NCI-H446 (cell line): ENCODE measurements at places on chromosomes 6 and 20.

GRCh38 chr6:166938150-166938549 lies 18.2 kb downstream of the RNASET2 start:
- no peak for DNase-seq

GRCh38 chr6:127076466-127076865 lies 42.0 kb upstream of the RSPO3 start:
- DNase-seq = no peak

DNA sequence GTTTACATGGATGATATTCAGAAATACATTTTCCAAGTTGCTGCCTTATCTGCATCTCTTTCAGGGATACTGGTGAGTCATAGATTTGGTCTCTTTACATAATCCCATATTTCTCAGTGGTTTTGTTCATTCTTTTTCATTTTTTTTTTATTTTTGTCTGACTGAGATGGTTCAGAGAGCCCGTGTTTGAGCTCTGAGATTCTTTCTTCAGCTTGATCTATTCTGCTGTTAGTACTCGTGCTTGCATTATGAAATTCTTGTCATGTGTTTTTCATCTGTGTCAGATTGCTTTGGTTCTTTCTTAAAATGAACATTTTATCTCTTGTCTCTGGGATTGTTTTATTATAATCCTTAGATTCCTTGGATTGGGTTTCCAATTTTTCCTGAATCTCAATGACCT lies 317.3 kb downstream of the DOK5 start:
- DNase-seq = no peak

GRCh38 chr6:15870333-15871043 lies 207.7 kb upstream of the DTNBP1 start:
- no peak for DNase-seq

GRCh38 chr6:135195522-135195921 lies 14.4 kb downstream of the MYB start:
- no peak for DNase-seq

- no peak for DNase-seq
Observed at GRCh38 chr6:54754406-54754805, 92.2 kb upstream of the FAM83B start.

GRCh38 chr6:158698931-158699330 lies 49.1 kb downstream of the SYTL3 start:
- DNase-seq = no peak

DNA sequence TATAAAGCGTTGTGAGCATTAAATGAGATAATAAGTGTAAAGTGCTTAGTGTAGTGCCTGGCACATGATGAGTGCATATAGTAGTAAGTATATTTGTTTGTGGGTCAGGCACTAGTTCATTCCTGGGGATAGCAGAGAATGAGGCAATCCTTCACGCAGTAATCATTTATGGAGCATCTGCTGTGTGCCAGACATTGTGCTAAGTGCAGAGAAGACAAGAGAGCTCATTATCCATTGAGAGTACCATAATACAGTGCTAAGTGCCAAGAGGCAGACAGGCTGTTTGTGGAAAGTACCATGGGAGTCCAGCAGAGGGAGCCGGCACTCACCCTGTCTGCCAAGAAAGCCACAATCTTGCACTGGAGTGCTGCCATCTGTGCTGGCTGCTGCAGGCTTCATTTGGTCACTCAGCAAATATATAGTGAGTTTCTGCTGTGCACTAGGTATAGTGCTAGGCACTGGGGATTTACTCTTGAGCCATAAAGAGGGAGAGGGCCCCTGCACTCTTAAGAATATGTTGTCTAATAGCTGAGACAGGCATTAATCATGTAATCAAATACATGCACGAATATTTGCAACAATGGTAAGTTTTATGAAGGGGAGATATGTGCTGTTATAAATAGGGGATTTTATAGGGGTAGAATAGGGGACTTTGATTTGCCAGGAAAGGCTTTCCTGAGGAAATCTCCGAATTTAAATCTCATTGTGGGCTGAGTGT lies 12.9 kb upstream of the MROH8 start:
- DNase-seq = peak; percentile 95

GRCh38 chr6:2990248-2990931 lies 9.3 kb upstream of the NQO2 start:
- DNase-seq = no peak

GRCh38 chr6:52551483-52552277 lies 25.2 kb downstream of the TRAM2 start:
- peak; percentile 45 for DNase-seq

DNA sequence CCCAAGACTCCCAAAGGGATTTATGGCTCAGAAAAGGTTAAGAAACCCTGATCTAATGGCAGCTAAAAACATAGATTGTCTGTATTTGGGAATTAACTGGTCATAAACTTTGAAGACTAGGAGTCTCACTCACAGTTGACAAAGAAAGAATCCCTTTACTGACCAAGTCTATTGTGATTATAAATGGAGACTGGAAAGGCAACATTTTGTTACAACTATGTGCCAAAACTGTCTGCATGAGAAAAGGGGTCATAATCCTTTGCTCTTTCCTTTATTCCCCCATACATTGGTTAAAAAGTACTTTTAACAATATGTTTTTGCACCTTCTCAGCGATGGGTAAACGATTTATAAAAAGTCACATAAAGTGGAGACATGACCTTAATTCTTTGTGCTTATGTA lies 206.9 kb upstream of the MAP3K7 start:
- no peak for DNase-seq

DNA sequence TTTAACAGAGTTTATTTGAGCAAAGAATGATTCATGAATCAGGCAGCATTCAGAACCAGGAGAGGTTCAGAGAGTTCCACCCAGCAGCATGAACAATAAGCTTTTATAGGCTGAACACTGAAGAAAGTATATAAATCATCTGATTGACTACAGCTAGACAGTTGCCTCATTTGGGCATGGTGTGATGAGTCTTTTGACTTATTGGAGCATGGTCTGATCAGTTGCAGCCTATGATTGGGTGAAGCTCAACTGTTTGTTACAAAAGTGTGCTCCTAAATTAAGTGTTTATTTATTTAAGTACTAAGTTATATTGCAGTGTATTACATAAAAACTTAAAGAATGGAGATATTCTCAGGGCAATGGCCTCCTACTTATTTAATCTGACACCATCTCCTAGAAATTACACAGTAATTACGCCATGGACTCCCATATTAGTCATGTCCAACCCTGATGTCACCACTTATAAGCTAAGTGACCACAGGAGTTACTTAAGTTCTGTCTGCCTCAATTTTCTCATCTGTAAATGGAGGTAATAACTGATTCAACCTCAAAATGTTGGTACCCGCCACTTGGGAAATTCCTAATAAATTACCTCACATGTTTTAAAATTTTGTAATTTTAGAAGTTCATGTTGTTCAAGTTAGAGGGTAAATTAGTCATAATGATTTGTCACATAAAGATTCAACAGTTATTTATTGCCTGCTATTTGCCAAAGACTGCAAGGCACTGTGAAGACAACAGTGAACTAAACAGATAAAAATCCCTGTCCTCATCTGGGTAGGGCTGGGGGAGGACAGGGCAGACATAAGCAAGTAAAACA lies 15.2 kb upstream of the ROS1 start:
- DNase-seq = no peak

- DNase-seq = peak; percentile 91
Observed at GRCh38 chr6:14031516-14031915, 86.1 kb upstream of the CD83 start.

DNA sequence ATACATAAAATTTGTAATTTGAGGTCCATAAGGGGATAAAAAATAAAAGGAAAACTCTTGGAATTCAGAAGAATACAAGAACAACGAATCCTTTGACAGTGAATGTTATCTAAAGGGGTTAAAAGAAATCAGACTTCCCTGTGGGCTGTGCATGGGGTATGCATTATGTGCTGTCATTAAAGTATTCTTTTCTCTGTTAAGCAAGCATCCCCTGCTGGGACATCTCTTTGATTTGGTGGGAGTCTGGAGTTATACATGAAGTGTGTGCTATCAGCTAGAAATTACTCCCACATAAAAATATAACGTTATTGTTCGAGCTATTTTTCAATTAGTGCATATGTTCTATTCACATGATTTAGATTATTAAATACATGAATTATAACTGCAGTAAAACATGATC lies 195.2 kb downstream of the CENPW start:
- DNase-seq = no peak

GRCh38 chr6:149903938-149904611 lies 6.2 kb upstream of the RAET1E start:
- DNase-seq = no peak
